ENCODE measurements at places on chromosomes 16 and 17.
A peak's percentile ranks its signal among the peaks of the same experiment; 100 is the strongest.

GRCh38 chr17:10729334-10730193 lies at the start of gene TMEM220:
TSS of gene TMEM220 (minus strand) at chr17:10730023. CDS start at chr17:10729851, 172 bp downstream.
- peak; percentile 77 for DNase-seq

DNA sequence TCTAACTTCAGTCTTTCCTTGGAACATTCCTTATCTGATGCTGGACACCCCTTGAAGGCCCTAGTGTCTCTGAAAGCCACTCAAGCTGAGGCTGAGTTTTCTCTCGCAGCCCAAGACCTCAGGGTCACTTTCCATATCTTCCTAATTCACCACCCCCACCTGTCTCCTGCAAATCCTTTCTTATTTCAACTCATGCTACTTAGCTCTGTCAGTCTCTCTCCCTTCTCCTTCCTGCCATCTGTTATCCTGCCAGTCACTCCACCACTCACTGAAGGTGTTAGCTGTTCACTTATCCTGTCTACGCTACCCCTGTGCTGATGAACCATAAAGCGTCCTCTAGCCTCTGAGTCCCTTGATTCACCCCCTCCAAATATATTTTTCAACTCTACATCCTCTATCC lies 143.9 kb upstream of the SHISA6 start:
- no peak for DNase-seq

- DNase-seq: no peak
Observed at GRCh38 chr17:82324566-82325285, 7.3 kb upstream of the CD7 start.

GRCh38 chr16:28879841-28880588 lies 1.7 kb downstream of the ATP2A1 start:
- peak; percentile 72 for DNase-seq

DNA sequence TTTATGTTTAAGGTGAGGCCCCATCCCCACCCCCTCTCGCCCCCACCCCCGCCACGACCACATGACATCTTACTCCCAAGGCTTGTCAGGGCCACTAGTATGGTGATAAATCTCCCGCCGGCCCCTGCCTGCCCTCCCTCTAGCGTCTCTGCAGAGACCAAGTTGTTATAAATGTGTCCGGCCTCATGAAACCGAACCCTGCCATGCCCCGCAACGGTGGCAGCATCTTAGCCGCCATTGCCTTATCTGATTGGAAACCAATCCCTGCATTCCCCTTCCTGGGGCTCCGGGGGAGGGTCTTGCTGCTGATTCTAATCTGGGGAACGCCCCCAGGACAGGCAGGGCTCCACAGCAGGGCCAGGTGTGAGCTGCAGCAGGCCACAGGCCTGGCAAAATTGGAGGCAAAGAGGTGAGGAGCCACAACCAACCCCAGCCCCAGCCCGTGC lies 352.4 kb downstream of the C16orf95 start:
- DNase-seq: no peak

DNA sequence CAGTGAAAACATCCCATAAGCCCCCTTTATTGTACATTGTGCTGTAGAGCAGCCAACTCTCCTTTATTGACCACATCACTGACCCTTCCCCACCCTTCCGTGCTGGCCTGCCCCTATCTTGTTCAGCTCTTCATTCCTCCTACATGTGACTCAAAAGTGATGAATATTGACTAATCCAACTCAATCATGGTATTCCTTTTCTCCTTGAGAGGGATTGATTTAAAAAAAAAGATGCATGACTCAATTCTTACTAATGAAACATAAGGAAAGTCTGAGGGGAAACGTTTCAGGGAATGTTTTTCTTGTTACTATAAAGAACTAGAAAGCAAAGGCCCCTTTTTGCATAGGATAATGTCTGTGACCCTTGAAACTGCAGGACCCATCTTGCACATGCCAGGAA lies 125.2 kb upstream of the SOX9 start:
- DNase-seq: no peak

DNA sequence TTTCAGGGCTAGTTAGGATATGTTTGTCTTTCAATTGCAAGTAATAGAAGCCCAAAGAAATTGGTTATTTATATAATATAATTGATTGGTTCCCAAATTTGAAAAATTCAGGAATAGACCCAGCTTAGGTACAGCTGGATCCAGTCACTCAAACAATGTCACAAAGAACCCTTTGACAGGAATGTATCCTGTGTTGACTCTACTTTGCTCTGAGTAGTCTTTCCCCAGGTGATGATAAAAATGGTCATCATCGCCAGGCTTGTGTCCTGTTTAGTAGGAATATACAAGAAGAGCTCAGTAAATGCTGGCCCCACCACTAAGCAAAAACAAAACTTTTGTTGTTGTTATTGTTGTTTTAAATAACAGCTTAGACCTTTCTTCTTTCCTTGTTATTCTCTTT lies 35.0 kb downstream of the MAPT start:
- no peak for DNase-seq

GRCh38 chr16:87345726-87346424 lies 28.7 kb upstream of the C16orf95 start:
- DNase-seq: no peak

- no peak for DNase-seq
Observed at GRCh38 chr17:39167476-39167875, 1.5 kb upstream of the ARL5C start.

GRCh38 chr16:75088216-75088615 lies 28.4 kb downstream of the LDHD start:
- no peak for DNase-seq

- DNase-seq: no peak
Observed at GRCh38 chr17:74452033-74452840, 14.2 kb upstream of the CD300A start.

DNA sequence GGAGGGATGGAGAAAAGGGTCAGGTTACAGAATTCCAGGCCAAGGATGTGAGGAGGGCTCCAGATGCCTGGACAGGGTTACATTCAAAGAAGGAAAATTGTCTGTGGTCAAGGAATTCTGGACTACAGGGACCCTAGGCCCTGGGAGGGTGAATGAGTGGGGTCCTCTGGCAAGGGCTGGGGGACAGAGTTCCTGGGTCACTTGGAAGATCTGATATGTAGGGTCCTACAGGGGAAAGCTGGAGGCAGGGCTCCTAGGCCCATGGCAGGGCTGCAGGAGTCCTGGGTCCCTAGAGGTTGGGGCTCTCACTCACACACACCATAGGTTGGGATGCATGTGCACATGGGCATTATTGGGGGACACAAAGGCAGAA lies 46.3 kb upstream of the ACSM2B start:
- DNase-seq: no peak

DNA sequence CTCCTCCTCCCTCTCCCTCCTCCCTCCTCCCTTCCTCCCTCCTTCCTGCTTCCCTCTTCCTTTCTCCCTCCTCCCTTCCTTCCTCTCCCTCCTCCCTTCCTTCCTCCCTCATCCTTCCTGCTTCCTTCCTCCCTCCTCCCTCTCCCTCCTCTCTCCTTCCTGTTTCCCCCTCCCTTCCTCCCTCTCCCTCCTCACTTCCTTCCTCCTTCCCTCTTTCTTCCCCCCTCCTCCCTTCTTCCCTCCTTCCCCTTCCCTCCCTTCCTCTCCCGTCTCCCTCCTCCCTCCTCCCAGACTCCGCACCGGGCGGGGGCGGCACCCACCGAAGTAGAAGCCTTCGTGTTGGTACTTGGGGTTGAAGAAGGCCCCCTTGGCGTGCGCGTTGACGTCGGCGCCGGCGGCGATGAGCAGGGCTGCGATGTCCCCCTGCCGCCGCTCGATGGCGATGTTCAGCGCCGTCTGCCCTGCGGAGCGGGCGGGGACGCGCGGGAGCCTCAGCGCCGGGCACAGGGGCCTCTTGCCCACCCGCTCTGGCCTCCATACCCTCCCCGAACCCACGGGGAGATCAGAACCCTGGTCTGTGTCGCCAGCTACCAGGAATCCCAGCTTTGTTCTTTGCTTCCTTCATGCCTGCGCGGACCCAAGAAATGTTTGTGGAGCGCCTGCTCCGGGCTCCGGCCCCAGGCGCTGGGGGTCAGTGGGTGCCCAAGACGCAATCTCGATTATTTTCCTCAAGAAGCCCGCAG lies 22.2 kb downstream of the TRPV3 start:
- peak; percentile 84 for DNase-seq

DNA sequence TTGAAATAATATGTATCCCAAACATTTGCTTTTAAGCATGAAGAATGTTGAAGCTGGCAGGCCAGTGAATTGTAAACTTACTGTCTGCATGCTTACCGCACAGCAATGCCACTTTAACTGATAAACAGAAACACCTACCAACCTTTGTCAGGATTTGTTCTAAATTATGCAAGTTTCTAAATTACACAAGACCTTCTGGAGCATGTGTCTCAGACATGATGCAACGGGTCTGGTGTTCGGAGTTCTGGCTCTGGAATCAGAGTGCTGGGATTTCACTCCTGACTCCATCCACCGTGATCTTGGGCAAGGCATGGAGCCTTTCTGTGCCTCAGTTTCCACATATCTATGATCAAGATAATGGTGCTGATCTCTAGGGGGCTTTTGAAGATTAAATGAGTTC lies 111.2 kb downstream of the CCT6B start:
- peak; percentile 7 for DNase-seq

DNA sequence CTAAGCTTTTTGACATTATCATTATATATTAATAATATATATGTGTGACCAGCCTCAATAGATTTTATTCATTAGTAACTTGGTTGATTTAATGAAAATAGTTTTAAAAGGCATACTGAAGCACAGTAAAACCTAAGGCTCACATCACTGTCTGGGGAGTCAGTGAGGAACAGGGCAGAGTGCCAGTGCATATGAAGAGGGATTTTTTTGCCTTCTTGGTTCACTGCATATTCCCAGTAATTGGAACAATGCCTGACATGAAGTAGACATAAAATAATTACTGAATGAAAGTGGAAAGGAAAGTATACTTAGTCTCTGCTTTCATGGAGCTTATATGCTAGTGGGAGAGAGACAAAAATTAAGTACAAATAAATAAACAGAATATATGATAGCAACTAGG lies 81.1 kb downstream of the FTO start:
- no peak for DNase-seq

- DNase-seq: no peak
Observed at GRCh38 chr17:42087736-42088705, 10.3 kb downstream of the ZNF385C start.

GRCh38 chr17:80773243-80773991 lies 218.2 kb upstream of the CHMP6 start:
- DNase-seq: peak; percentile 13

DNA sequence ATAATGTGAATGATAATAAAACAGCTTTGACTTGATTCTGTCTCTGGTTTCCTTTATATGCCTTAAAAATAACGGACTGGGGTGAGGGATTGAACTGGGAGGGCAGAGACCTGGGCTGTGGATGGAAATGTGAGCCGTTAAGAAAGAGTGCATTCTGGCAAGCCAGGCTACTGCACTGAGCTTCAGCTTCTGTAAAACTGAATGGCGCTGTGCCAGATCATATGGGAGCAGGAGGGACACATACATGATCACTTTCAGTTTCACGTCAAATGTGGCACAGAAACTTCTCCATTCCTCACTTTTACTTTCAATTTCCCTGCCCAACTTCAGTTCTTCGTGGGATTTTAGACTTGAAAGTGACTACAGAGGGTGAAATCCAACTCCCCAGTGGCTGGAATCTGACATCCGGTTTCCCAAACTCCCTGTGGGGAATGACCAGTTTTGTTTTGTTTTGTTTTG lies 1.1 kb downstream of the MT2A start:
- DNase-seq: peak; percentile 76

DNA sequence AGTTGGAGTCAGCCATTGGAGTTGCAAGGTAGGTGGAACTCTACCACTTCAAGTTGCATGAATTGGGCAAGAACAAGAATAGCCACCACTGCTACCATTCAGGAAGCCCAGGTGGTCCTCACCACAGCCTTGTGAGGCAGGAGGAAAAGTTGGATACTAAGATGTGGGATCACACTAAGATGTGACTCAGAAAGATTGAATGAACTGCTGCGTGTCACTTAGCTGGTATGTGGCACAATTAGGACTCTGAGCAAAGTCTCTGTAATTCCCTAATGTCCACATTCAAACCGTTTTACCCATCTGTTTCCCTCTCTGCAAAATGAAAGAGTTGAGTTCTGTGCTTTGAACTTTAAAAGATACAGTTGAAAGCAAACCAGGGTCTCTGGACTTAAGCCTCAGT lies 44.7 kb upstream of the HS3ST3A1 start:
- no peak for DNase-seq

GRCh38 chr16:1181404-1182315 lies 28.8 kb downstream of the CACNA1H start:
- no peak for DNase-seq

- no peak for DNase-seq
Observed at GRCh38 chr17:79079421-79080200, 5.0 kb downstream of the ENGASE start.

DNA sequence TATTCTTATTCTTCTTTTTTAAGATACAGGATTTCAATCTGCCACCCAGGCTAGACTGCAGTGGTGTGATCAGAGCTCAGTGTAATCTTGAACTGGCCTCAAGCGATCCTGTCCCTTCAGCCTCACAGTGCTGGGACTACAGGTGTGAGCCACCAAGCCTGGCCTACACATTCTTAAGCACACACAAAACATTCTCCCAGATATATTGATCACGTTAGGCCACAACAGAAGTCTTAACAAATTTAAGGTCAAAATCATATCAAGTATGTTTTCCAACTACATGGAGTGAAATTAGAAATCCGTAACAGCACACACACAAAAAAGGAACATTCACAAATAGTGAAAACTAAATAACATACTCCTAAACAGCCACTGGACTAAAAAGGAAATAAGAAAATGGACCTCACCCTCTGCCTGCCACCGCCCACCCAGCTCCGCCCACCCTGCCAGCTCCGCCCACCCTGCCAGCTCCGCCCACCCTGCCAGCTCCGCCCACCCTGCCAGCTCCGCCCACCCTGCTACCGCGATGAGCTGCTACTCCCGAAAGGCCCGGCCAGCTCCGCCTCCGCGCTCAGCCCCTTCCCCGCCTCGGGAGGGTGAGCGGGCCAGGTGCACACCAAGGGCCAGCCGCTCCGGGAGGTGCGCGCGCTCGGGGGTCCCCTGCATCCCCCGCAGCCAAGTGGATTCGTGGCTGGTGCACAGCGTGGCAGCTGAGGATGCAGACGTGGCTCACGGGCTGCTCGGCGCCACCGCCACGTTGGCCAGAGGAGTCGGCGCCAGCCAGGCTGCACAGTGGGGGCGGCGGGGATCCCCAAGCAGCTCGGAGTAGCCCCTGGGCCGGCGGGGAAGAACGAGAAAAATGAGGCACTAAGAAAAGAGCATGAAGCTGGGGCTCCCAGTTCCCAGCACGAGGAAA lies 41.2 kb downstream of the C16orf87 start:
- peak; percentile 51 for DNase-seq

- no peak for DNase-seq
Observed at GRCh38 chr16:78985716-78986605, 614.6 kb downstream of the MAF start.

DNA sequence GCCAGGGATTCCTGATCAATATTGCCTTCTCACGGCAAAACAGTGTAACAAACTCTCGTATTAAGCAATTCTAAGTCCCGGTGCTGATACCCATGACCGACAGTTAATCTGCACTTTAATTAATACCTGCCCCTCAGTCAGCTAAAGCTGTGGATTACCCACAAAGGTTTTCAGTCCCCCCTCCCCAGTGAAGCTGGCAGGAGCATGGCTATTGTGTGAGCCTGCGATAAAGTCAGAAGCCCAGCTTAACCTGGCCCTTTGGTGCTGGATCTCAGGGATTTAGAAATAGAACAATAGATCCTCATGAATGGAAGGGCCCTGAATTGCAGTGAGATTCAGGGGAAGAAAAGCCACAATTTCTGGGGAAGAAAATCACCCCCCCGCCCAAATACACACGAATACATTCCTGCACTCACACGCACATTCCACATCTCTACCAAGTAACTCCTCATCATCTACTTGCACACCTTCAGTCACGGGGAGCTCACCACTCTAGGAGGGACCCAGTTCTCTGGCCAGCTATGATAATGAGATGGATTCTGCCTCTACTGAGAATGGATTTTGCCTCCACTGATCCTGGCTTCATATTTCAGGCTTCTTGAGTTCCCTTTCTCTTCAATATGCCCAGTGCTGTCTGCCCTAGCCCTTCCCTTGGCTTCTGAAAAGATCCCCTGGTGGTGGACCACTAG lies 102.6 kb downstream of the WSCD1 start:
- no peak for DNase-seq
